Activated CD8-positive, alpha-beta memory T cell treated with anti-CD3 and anti-CD28 coated beads, Interleukin-2, amount 10 ng/mL, durations not matched to agents 7 days and 5 days (primary cell): ENCODE measurements at places on chromosomes 16 and 17. TPM values are rescaled to one million over a fixed set of nuclear protein-coding genes. Genes with fewer than 3 reads are reported as not detected.

ABCC6 gene
- total RNA-seq, result not detected

PLCD3 gene
- total RNA-seq, result 2.6 TPM

XYLT1 gene
- total RNA-seq, result 40.9 TPM

NACA2 gene
- not detected for total RNA-seq

SEZ6L2 gene
- not detected for total RNA-seq

MLYCD gene
- 5.3 TPM for total RNA-seq

DNA sequence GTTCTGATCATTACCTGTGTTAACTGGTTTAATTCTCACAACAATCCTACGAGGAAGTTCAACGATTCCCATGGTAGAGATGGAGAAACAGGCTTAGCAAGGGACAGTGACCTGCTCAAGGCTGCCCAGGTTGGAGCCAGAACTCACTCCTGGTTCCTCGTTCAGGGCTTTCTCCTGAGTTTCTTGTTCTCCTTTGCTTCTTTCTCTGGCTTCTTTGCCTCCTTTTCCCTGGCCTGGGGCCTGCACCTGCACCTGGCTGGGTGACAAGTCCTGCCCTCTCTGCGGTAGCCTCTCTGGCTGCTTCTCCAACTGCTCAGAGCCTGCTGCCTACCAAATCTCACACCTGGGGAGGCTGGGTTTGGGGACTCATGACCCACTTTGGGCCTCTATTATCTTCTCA is 2.8 kb downstream of the CCL22 start:
- DNase-seq, result no peak

DNA sequence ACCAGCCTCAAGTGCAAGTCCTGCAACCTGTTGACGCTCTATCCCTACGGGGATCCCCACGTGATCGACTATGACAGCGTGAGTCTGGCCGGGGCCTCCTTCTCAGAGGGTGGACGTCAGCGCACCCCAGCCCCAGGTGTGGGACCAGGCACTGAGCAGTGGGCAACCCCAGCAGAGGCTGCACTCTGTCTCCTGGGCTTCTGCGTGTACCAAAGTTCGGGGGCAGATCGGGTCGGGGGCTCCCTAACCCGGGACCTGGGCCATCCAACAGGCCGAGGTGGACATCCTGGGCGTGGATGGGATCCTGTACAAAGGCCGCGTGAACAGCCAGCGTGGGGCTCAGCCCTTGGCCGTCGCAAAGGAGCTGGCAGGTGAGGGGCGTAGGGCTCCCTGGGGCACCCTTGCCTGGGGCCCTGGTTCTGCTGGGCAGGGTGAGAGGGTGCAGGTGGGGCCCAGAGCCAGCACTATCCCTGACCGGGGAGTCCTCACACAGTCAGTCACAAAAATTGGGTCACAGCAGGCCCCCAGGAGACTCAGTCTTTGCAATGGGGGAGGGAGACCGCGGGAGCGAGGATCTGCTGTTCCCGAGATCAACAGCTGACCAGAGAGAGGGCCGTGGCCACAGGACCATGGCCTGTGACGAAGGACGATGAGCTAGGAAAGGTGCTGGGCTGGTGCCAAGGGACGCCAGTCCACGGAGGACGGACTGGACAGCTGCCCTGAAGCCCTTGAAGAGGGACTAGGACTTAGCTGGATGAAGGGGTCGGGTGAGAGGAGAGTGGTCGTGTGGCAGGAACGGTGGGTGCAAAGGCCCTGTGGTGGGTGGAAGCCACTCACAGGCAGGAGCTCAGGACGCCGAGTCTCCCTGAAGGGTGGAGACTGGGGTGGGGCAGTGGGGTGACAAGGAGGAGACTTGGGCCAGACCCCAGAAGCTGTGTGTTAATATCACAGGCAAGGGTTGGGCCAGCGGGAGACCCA is 20.0 kb downstream of the UBALD1 start:
- no peak for DNase-seq

- no peak for DNase-seq
These were observed 148.7 kb upstream of the ZFHX3 start for GRCh38 chr16:73196670-73197069.

GRCh38 chr16:50411034-50411433 is 42.2 kb upstream of the BRD7 start:
- no peak for DNase-seq

- no peak for DNase-seq
These were observed 114.9 kb downstream of the SPAG9 start for GRCh38 chr17:51005768-51006167.

- DNase-seq, result no peak
These were observed 141.3 kb downstream of the CYB561 start for GRCh38 chr17:63304704-63305261.

DNA sequence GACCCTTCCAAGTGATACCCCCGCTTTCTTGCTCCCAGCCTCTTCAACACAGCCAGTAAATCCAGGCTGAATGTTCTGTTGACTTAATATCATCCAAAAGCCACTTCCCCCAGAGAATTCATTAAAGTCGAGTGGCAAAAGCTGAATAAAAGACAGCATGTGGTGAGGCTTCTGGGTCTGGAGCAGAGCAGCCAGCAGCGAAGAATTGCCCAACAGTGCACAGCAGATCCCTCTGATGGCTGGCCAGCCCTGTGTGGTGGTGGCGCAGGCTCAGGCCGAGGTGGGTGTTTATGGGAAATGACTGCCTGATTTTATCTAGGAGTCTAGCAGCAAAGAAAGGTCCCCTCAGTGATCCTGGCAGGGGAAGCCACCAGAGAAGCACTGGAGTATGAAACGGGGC is 30.3 kb upstream of the RCVRN start:
- no peak for DNase-seq

- no peak for DNase-seq
These were observed 536.1 kb downstream of the MAF start for GRCh38 chr16:79064256-79064972.

DNA sequence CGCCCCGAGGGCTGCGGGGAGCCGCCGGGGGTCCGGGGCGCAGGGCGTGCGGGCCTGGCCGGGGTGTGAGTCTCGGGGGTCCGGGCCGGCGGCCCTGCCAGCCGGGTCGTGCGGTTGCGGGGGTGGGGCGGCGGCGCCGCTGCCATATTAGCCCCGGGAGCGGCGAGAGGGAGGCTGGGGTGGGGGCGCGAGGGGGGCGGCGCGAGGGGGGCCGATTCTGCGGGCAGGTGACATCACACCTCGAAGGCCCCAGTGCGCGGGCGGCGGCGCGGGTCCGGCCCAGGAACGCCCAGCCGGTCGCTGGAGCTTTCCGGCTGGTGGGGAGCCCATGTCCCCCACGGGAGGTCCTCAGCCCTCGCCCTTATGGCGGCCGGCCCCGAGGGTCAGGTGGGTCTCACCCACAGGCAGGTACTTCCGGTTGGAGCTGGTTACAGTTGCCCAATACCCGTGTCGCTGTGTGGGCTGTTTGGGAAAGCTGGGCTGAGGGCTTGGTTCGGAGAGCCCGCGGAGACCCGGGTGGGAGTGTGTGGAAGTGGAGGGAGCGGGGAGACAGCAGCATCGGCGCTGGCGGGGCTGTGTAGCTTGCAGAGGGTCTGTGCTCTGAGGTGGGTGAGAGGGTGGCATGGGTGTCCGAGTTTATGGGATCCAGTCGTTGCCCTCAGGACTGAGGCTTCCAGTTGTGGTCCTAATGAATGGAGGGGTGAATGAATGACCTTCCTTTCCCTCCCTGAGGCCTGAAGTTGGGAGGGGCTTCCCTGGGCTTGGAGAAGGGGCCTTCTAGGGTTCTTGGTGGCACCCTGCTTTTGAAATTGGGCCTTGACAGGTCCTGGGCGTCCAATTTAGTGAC is 804 bp downstream of the ATP6V0C start:
- peak; percentile 66 for DNase-seq

GRCh38 chr16:87417528-87417910 is 25.4 kb downstream of the MAP1LC3B start:
- DNase-seq, result no peak

DNA sequence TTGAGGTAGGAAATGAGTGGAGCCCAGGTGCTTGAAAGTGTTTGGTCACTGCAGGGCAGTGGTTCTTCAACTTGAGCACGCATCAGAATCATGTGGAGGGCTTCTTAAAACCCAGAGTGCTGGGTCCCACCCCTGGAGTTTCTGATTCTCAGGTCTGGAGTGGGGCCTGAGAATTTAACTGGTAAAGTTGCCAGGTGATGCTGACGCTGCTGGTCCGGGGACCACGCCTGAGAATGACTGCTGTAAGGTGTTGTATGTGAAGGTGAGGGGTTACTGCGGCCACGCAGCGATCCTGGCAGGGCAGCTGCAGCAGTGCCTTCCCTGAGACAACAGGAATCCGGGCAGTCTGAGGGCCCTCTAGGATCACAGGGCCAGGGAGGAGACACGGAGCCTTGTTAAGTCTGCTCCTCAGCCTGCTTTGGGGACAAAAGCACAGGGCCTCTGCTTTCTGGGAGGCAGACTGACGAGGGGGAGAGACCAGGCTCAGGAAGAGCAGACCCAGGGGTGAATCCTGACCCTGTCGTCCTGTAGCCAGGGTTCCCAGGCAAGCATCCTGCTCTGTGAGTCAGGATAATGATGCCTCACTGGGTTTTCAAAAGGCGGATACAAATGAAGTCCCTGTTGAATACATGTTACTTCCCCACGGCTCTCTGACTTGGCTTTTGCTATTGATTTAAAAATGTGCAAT is 16.2 kb downstream of the CCDC42 start:
- DNase-seq, result no peak

DNA sequence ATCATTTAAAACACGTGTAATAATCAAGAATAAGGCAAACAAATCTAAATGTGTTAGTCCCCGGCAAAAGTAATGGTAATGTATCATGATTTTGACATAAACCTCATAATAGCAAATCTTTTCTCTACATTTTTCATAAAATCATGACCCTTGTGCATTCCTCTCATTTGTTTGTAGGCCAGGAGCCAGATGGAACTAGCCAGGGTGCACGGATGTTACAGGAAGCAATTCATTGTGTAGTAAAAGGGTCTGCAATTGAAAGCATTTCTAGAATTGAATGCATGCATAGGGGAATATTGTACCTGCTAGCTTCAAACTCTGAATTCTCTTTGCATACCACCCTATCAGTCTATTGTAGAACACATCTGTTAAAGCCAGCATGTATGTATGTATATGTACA is 66.6 kb downstream of the CNTNAP4 start:
- DNase-seq, result no peak

DNA sequence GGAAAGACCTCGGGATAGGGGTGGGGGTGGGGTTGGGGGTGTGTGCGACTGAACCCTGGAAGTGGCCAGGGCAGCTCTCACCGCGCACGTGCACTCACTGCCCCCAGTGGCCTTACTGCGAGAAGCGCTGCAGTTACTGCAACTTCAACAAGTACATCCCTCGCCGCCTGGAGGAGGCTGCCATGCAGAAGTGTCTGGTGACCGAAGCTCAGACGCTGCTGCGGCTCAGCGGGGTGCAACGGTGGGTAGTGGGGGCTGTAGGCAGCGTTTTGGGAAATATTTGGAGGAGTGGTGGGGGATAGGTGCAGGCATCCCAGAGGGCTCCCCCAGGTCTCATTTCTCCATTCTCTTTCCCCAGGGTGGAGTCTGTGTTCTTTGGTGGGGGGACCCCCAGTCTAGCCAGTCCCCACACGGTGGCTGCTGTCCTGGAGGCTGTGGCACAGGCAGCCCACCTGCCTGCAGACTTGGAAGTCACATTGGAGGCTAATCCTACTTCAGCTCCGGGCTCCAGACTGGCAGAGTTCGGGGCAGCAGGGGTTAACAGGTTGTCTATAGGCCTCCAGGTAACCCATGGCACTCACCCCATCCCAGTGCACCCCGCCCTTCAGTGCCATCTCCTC is 972 bp downstream of the RSAD1 start:
- peak; percentile 81 for DNase-seq

GRCh38 chr17:81511804-81512561 is 616 bp downstream of the ACTG1 start:
- peak; percentile 68 for DNase-seq

DNA sequence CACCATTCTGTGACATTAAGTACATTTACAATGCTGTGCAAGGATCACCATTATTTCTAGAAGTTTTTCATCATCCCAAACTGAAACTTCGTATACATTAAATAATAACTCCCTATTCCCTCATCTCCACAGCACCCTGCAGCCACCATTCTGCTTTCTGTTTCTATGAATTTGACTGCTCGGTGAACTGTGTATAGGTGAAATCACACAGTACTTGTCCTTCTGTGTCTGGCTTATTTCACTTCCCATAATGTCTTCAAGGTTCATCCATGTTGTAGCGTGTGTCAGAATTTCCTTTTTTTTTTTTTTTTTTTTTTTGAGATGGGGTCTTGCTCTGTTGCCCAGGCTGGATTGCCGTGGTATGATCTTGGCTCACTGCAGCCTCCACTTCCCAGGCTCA is 20.4 kb downstream of the RAP1GAP2 start:
- no peak for DNase-seq

- no peak for DNase-seq
These were observed 8.8 kb downstream of the ST3GAL2 start for GRCh38 chr16:70429888-70430666.

DNA sequence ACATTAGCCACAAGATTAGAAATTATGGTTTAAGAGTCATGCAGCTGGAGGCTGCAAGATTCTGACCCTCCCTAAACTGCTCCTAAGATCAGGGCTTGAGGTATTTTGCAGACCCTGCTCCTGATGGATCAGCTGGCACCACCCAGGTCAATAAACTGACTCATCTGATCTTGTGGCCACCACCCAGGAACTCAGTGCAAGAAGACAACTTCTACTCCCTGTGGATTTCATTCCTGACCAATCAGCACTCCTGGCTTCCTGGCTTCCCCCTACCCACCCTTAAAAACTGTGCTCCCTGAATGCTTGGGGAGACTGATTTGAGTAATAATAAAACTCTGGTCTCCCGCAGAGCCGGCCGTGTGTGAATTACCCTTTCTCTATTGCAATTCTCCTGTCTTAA is 25.0 kb upstream of the MILR1 start:
- DNase-seq, result no peak

DNA sequence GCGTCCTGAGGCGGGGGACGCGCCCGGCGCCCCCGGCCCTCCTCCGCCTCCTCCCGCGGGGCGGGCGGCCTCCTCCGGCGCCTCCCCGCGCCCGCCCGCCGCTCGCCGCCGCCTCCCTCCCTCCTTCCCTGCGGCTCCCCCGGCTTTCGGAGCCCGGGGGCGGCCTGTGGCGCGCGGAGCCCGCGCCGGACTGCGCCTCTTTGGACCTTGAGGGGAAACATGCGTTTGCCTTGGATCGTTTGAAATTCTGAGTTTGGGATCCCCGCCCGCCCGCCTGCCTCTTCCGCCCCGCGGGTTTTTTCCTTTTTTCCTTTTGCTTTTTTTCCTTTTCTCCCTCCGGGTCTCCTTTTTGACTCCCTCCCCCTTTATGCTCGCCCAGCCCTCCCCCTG is 390 bp downstream of the ZNRF1 start:
- no peak for DNase-seq
